ENCODE measurements at places on chromosomes 7 and 10.

DNA sequence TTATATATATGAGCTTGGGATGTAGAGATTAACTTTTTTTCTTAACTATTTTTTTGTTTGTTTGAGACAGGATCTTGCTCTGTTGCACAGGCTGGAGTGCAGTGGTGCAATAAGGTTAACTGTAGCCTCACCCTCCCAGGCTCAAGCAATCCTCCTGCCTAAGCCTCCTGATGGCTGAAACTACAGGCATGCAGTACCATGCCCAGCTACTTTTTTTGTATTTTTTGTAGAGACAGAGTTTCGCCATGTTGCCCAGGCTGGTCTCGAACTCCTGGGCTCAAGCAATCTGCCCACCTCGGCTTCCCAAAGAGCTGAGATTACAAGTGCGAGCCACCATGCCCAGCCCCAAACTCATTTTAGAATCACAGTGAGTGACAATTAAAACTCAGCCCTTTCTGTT, 105.2 kb downstream of the CUBN start:
- DNase-seq = no peak

DNA sequence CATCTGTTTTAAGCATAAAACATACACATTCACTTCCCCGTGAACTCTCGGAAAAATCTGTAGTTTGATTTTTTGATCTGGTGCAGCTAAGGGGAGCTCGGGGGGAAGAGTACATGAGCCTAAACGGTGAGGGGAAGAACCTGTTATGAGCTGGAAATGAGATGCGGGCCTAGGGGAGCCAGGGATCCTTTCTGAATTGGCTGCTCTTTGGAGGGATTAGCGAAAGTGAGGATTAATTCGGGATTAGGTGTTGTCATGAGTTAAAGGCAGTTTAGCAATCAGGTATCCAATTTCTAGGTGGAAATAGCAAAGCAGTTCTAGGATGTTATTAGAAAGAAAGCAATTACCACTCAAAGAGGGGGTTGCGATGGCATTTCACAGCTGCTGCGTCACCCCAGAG, 51.1 kb upstream of the ADARB2 start:
- DNase-seq = no peak

GRCh38 chr10:33799281-33799943, 464.9 kb upstream of the NRP1 start:
- no peak for DNase-seq

DNA sequence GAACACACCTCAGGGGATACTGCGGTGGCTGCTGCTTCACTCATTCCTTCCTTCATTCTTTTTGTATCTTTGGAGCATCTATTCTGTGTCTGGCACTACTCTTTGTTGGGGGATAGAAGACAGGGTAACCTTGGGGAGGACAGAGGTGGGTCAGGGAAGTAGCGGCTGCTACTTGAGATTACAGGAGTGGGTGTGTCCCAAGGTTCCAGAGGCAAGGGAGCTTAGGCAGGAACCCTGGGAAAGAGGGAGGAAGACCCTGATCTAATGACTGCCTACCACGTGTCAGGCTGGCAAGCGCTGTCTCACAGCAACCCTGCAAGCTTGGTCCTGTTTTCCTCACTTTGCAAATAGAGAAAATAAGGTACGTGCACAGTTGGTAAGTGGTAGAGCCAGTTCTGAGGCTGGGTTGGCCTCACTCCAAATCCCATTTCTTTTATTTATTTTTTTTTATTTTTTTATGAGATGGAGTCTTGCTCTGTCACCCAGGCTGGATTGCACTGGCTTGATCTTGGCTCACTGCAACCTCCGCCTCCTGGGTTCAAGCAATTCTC, 985.9 kb upstream of the ZNF722 start:
- DNase-seq = no peak

DNA sequence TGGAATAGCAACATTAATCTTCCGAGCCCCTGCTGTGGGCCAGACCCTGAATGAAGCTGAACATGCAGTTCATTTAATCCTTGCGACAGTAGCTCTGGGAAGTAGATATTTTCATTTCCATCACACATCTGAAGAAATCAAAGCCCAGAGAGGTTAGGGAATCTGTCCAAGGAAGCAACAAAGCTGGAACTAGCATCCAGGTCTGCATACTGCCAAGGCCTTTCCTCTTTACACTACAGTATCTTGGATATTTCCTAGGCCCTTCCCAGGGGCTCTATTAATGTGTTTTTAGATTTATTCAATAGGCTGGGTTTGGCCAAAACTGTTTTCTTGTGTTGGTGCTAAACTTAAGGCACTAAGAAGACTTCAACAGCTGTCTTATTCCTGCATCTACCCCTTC, 48.1 kb downstream of the FAM13C start:
- no peak for DNase-seq

GRCh38 chr10:64196638-64197315, 675.6 kb downstream of the REEP3 start:
- DNase-seq = no peak

DNA sequence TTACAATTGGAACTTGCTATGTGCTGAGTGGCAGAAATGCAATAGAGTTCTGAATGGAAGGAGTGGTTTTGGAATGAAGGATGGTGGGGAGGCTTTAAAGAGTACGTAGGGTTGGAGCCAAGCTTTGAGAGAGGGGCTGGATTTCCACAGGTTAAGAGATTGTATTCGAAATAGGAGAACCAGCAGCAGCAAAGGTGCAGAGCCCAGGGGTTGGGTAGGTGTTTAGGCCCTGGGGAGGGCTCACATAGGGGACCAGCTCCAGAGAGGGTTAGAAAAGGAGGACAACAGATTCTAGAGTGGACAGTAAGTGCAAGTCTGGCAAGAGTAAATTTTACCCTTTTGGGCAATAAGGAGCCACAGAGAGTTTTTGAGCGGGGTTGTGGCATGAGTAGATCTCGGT, 297.2 kb downstream of the RPS24 start:
- no peak for DNase-seq

DNA sequence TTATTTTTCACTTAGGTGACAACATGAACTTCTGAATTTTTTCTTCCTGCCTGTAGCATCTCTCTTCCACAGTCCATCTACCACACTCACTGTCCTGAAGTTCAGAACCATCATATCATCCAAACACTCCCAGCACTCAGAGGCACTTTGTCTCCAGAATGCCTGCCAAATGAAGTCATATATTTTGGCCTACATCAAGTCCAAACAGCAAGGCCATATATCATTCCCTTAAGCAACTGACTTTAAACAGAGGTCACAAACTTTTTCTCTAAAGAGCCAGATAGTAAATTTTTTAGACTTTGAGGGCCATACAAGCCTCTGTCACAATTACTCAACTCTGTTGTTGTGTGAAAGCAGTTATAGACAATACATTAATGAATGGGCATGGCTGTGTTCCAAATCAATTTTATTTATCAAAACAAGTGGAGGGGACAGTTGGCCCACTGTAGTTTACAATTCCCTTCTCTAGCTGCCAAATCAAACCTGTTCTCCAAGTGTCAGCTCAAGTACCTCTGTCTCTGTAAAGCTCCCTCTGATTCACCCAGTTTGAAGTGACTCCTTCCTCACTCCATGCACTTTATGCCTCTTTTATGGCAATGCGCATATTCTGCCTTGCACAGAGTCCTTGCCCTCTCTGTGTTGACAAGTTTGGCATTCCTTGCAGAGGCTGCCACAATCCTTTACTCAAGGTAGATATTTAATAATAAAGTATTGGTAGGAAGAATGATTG, 305.7 kb downstream of the FZD1 start:
- no peak for DNase-seq

GRCh38 chr7:628402-628763, 98.1 kb upstream of the DNAAF5 start:
- DNase-seq = no peak

- DNase-seq = no peak
Observed at GRCh38 chr10:22711373-22711772, 3.0 kb downstream of the PIP4K2A start.

DNA sequence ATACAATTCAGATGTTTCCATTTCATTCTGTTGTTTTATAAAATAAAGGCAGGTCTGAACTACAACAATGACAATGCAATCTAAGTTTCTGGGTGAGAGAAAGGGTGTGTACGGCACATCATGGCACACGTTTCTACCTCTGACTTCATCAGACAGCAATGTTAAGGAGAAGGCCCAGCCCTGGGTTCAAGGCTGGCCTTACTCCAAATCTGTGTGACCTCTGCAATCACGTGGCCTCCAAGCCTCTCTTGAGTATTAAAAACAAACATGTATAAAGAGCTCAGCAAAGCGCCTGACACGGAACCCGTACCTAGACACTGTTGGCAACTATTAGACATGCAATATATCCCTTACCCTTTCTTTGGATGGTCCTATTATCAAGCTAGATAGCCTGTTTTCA, 114.1 kb downstream of the LARP4B start:
- no peak for DNase-seq

- no peak for DNase-seq
Observed at GRCh38 chr7:107838816-107839565, 36.0 kb upstream of the SLC26A3 start.

- no peak for DNase-seq
Observed at GRCh38 chr7:92707435-92707834, 117.2 kb upstream of the FAM133B start.

- DNase-seq = no peak
Observed at GRCh38 chr10:5518143-5518542, 6.6 kb upstream of the CALML3 start.

- DNase-seq = no peak
Observed at GRCh38 chr10:24872049-24872789, 80.2 kb downstream of the PRTFDC1 start.

- no peak for DNase-seq
Observed at GRCh38 chr7:144908324-144908723, 72.5 kb upstream of the TPK1 start.

DNA sequence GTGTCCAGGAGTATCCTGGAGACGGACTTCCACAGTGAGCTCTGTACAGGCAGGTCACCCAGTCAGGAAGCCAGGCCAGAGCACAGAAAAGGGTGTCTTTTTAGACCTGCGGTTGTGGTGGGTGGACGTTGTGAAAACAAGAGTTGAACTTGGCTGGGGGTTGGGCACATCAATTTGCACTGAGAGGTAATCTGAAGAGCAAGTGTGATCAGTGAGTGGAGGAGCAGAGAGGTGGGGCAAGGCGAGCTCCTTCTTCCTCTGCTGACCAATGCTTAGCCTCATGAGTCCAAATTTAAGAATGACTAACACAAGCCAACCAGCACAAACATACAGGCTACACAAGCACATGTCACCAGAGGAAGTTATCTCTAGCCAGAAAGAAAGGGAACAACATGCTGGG, 310.8 kb downstream of the TCERG1L start:
- peak; percentile 16 for DNase-seq

GRCh38 chr7:150665089-150665748, 20.3 kb upstream of the GIMAP2 start:
- DNase-seq = no peak

GRCh38 chr7:157543791-157544190, 207.0 kb downstream of the DNAJB6 start:
- no peak for DNase-seq

- DNase-seq = peak; percentile 79
Observed at GRCh38 chr10:129790715-129791446, 173.2 kb downstream of the EBF3 start.

DNA sequence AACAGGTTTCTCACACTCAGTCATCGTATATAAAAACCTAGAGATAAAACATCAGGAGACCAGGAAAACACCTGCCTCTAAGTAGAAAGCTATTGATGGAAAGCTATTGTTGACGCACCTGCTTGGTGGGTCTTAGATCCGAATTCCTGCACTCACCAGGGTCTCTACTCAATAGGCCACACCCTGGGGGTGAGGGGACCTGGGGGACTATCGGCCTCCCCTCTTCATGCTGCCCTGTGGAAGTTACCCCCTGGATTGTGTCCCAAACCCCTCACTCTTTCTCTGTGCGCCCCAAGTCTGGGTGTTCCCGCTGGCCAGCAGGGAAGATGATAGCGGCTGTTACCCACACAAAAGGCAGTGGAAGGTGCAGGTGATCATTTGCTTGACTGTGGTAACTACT, 313.0 kb downstream of the WDR37 start:
- DNase-seq = no peak

GRCh38 chr7:155570171-155570958, 24.0 kb upstream of the CNPY1 start:
- DNase-seq = no peak

GRCh38 chr10:80540136-80540535, 2.4 kb downstream of the SH2D4B start:
- DNase-seq = no peak

- no peak for DNase-seq
Observed at GRCh38 chr10:64396105-64396708, 875.0 kb downstream of the REEP3 start.

- peak; percentile 31 for DNase-seq
Observed at GRCh38 chr10:79385804-79386531, 38.7 kb downstream of the PPIF start.

DNA sequence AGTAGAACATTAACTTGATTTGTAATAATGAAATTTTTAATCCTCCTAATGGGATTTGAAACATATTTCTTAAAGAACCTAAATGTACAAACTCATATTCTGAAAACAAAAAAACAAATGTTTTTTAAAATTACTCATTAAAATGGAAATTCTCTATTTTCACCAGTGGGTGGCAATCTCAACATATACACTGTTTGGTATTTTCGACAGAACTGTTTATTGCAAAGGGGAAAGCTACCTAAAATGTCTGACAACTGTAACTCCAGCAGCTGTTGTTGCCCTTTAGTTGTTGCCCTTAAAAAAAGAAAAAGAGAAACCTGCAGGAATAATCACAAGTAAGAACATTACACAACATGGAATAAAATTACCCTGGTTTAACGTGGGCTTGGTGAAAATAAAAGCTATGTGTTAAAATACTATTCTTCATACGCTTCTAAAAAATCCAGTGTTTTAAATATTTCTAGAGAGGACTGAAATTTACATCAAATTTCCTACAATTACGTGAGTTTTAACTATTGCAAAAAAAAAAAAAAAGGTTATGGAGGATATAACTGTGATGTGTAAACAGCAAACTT, 54.5 kb downstream of the COL1A2 start:
- peak; percentile 54 for DNase-seq

- no peak for DNase-seq
Observed at GRCh38 chr7:128164061-128164954, 76.8 kb upstream of the LEP start.

DNA sequence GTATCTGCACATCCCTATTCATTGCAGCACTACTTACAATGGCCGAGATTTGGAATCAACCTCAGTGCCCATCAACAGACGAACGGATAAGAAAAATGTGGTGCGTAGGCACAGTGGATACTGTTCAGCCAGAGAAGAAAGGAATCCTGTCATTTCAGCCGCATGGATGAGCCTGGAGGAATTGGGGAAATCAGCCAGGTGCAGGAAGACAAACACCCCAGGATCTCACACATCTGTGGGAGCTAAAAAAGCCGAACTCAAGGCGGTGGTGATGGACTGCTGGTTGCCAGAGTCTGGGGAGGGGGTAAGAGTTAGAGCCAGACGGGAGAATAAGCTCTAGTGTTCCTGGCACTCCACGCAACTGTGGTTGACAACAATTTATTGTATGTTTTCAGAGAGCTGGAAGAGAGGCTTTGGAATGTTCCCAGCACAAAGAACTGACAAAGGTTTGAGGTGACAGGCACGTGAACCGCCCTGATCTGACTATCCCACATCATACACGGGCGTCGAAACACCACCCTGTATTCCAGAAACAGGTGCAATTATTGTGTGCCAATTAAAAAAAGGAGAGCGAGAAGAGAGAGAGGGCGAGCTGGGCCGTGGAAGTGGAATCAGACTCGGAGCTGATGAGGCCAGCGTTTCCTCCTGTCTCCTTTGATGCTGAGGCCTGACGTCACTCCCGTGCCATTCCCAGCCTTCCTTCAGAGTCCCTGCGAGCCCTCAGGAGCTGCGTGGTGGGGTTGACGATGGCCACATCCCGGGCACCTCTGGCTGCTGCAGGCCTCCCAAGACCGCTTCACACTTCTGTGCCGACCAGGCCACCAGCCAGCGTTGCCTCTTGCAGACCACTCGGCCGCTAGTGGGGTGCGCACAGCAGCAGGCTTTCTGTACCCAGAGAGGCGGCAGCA, 189.5 kb downstream of the DNAJB6 start:
- DNase-seq = no peak

- no peak for DNase-seq
Observed at GRCh38 chr10:34622945-34623344, 192.2 kb downstream of the PARD3 start.
